ENCODE measurements at places on chromosomes 1 and 21.

- no peak for DNase-seq
These were observed 8.7 kb downstream of the TOR3A start for GRCh38 chr1:179090522-179090921.

- DNase-seq, result no peak
These were observed 9.3 kb downstream of the ZNF672 start for GRCh38 chr1:248847181-248847955.

- DNase-seq, result no peak
These were observed 305.4 kb downstream of the BACH1 start for GRCh38 chr21:29604076-29604475.

- no peak for DNase-seq
These were observed 116.6 kb downstream of the HS2ST1 start for GRCh38 chr1:87030740-87031690.

GRCh38 chr1:230066031-230066430 lies 1.0 kb upstream of the GALNT2 start:
- no peak for DNase-seq

DNA sequence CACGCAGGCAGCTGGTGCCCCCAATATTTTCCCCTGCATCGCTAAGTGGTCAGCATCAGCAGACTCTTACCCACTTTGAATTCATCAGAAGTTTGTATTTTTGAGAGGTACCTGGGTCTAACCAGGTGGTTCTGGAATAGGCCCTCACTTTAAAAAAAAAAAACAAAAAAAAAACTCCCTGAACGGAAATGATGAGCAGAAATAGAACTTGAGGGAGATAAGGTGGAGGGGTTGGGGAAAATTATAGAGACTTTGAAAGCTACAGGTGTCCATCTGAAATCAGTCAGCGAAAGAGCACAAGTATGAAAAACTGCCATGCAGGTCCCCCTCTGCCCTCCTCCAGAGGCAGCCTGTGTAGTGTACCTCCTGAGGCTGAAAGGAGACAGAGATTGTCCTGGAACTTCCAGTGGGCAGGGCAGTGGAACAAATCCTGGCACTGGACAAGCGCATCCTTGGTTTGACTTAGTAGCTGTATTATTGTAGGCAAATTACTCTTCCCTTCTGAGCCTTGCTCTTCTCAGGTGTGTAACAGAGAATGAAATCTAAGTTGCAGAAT lies 1.2 kb downstream of the SLAMF7 start:
- DNase-seq, result no peak

DNA sequence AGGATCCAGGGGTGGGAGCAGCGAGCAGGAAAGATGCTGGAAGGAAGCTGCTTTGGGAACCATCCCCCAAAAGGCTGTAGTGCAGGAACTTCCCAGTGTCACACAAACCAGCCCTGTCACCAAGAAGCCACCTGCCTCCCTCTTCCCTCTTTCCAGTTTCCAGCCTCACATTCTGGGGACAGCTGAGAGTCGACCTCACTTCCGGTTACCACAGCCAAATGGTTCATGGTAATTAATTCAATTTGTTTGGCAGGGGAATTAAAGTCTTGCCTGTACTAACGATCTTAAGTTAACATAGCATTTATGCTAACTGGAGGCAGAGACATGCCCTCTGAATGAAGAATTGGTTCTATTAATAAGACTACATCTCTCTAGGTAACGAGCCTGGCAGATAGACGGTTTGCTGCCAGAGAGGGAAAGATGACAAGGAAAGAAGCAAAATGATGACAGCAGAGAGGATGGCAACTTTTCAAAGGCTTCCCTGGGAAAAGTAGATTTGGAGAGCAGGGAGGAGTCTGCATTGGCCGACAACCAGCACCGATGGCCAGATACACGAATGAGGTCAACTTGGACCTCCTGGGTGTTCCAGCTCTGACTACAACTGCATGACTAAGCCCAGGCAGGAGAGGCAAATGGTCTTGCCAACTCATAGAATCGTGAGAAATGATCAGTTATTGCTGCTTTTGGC lies 64.1 kb downstream of the TMCO4 start:
- peak; percentile 85 for DNase-seq

DNA sequence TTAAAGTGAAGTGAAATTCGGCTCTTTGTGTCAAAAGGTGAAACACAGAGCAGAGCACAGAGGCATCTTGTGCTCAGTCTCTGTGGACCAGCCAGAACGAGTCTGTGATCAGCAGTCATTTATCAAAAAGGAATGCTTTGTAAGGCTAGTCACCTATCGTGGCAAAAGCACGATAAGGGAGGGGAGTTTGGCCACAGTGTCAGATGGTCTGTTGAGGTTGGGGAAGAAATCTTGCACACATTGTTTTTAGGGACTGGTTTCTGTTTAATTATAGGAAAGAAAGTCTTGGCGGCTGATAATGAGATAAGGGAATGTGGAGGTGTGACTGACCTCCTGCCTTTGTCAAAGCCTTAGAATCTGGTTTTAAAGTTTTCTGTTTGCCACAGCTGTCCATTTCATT lies 58.2 kb upstream of the KIAA1614 start:
- DNase-seq, result no peak

- DNase-seq, result no peak
These were observed 10.7 kb downstream of the EPHA2 start for GRCh38 chr1:16145030-16145661.

DNA sequence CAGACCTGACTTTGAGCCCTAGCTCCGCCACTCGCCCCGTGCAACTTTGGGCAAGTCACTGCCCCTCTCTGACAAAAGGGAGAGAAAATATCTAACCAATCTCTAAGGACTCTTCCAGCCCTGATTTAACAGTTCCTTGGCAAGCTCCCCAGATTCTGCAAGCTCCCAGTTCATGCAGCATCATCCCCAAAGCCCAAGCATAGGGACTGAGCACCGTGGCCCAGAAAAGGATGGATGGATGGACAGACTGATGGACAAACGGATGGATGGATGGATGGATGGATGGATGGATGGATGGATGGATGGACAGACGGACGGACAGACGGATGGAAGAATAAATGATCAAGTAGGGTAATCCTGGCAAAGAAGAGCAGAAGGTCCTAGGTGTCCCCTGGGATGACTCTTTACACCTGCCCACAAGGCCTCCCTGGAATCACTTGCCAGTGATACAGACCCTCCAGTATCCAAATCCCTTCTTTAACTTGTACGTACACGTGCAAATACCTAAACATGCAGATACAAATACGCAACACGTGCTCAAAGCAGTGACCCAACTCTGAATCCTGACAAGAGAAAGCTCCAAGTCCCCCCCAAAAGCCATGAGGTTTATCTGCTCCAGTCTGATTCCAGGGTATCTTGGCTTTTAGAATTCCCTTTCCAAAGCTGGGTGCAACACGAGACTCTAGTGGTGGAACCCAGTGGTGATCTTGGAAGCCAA lies 16.0 kb downstream of the IFFO2 start:
- DNase-seq, result no peak

DNA sequence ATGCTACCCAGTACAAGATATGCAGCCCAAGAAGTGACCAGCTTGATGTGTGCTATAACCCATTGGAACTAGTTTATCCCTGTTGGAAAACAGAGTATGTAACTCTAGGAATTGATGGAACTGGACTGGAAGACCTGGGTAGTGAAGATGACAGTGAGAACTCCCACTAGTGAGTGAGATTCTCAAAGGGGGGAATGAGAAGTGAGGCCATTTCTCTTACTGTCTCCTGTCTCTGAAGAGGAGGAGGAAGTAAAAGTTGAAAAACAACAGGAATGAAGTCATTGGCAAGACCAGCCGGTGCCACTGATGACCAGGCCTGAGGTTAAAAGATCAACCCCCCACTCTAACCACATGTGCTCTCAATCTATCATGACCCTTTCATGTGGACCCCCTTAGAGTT lies 20.9 kb downstream of the PLA2G2F start:
- DNase-seq, result no peak

GRCh38 chr1:151501474-151501873 lies 9.7 kb upstream of the CGN start:
- DNase-seq, result no peak

GRCh38 chr1:225250432-225250831 lies 177.4 kb downstream of the LBR start:
- DNase-seq, result no peak

GRCh38 chr1:169648709-169649108 lies 18.8 kb upstream of the SELP start:
- DNase-seq, result no peak

DNA sequence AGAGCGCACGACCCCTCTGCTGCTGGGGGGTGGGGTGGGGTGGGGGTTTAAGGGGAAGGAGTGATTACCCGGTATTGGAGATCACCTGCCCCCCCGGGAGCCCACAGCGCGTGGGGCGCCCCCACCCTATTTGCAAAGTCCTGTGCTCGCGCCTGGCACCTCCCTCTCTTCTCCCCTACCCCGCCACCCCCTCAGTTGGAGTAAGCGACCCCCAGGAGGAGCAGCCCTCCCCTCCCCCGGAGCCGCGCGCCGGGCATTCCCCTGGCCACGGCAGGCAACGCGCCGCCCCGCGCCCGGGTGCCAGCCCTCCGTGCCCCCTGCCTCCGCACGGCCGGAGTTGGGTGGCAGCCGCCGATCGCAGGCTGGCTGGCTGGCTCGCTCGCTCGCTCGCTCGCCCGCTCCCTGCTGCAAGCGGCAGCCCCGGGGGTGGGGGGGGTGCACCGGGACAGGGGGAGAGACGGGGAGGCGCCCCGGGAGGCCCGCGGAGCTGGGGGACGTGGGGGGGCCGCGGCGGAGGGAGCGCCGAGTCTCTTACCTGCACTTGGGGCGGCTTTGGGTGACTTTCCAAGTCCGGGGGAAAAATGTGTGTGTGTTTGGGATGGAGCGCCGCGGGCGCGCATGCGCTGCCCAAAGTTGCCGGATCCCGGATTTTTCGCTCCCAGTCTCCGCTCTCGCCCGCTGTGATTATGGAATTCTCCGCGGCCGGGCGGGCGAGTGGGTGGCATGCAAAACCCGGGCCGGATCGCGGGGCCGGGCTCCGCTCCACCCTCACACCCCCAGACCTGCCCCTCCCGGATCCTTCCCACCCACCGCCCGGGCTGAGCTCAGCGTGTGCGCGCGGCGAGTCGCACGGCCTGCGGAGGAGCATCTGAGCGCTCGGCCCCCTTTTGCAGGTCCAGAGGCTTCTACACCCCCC lies at the start of gene CASZ1:
TSS of gene CASZ1 (minus strand) at position 618 of the 916 bp plus-strand sequence. CDS start 102,757 bp downstream, outside the sequence.
- DNase-seq, result peak; percentile 88

- no peak for DNase-seq
These were observed 9.3 kb downstream of the ATP1A2 start for GRCh38 chr1:160124705-160125478.

- peak; percentile 43 for DNase-seq
These were observed 136.0 kb downstream of the TLR5 start for GRCh38 chr1:223006917-223007648.

GRCh38 chr1:113109908-113110554 lies 37.0 kb downstream of the LRIG2 start:
- peak; percentile 8 for DNase-seq

- DNase-seq, result no peak
These were observed 899.7 kb downstream of the ADGRL2 start for GRCh38 chr1:82700476-82700875.

DNA sequence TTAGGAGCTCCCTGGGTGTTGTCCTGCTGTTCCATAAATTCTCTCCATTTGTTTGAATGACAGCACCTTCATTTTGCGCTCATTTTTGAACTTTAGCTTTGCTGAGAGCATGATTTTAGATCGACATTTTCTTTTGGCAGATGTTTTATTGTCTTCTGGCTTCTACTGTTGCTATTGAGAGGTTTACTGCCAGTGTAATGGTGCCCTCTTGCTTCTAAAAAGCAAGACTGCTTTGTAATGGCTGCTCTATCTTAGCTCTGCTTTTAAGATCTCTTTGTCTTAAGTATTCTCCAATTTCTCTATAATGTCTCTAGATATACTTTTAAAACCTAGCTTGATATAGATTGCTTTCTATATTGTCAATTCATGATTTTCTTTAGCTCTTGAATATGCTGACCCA lies 27.8 kb downstream of the THEM4 start:
- no peak for DNase-seq

GRCh38 chr1:173414136-173414535 lies 63.0 kb upstream of the PRDX6 start:
- no peak for DNase-seq

Measured in muscle of arm (tissue), 14 donors.